ENCODE measurements at places on chromosomes 11 and 22. TPM values are rescaled to one million over a fixed set of nuclear protein-coding genes. Genes with fewer than 3 reads are reported as not detected.

TSGA10IP gene
- not detected for total RNA-seq

DNA sequence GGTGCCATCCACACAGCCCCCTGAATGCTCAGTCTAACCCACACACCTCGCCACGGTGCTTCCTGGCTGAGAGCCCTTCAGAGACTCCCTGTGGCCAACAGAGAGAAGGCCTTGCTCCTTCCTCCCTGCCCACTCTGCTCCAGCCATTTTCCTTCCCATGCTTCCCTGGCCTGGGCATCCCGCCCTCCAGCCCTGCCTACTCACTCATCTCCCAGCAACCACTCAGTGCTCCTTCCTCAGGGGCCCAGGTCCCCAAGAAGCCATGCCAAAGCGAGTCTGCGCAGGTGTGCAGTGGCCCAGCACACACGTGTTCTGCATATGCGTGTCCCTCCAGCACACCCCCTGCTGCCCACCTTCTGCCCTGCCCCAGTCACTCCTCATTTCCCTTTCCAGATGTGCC is 56.4 kb downstream of the NECTIN1 start:
- no peak for DNase-seq

- DNase-seq, result peak; percentile 82
These were observed 82.3 kb downstream of the RCN1 start for GRCh38 chr11:32172848-32173834.

- peak; percentile 55 for DNase-seq
These were observed 757 bp downstream of the RNASEH2C start for GRCh38 chr11:65719871-65720210.

DNA sequence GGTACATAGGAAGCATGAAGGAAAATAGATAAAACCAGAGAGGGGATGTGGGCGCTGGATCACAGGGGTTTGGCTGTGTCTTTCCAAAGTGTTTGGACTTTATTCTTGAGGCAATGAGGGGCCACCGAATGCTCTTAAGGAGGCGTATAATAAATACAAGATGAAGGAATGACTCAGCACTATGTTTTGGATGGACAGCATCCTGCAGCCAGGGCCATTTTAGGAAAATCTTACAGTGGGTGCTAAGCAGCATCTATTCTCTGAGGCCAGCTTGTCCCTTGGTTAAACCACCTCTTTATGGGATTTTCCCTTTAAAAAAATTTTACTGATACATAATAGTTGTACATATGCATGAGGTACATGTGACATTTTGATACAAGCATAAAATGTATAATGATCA is 4.3 kb upstream of the LDHA start:
- no peak for DNase-seq

UBQLN3 gene
- total RNA-seq, result 0.99 TPM

GRCh38 chr11:14672635-14673034 is 29.0 kb downstream of the PDE3B start:
- no peak for DNase-seq

Data from aorta (tissue), 5 donors.